Mammary epithelial cell (primary cell): ENCODE measurements at places on chromosomes 2 and 18. TPM values are rescaled to one million over a fixed set of nuclear protein-coding genes. Genes with fewer than 3 reads are reported as not detected.

The PLEKHA3 gene
- polyA plus RNA-seq = 7.9 TPM

The NYAP2 gene
- polyA plus RNA-seq = not detected

The KLHL29 gene
- polyA plus RNA-seq = 3.6 TPM

DNA sequence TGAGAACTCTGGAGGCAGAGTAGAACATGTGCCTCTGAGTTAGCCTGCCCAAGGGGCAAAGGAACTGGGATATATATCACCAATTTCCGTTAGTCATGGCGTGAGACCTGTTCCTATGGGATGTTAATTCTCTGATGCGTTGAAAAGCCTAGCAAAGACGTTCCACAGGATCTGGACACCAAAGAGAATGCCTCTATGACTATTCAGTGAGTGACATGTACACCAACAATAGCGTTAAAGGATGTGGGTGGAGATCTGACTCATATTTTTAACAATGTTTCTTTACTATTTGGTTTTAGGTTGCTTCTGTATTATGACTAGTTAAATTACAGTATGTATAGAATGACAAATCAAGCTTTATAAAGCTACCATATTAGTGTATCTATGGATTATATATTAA lies 320.9 kb upstream of the MC4R start:
- peak; percentile 63 for DNase-seq

GRCh38 chr2:42624047-42624446 lies 55.6 kb downstream of the MTA3 start:
- no peak for DNase-seq

DNA sequence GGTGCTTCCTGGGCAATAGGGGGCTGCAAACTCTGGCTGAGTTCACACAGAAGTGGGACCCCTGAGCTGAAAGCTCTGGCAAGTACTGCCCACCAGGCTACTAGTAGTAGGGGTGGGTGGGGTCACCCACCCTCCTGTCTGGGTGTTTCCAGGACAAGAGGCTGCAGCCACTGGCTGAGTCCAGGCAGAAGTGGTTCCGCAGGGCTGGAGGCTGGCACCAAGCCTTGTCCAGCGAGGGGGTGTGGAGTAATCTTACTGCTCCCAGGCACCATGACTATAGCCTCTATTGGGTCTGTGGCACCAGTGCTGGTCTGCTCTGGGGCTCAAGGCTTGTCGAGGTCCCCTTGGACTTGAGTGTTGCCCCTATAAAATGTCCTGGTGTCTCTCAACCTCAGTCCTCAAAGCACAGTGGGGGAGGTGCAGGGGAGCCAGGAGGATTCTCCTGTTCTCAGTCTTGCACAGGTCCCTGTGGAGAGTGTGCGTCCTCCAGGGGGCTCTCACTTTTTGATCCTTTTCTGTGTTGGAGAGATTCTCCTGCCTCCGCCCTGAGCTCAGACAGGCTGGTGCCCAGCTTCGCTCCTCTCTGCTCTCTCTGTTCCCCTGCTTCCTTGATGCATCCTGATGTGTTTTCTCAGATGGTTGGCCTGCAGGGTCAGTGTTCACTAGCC lies 48.1 kb downstream of the NUP35 start:
- DNase-seq = no peak
